ENCODE measurements at places on chromosomes 11 and 22.

GRCh38 chr11:34632105-34632791 lies 11.4 kb downstream of the EHF start:
- DNase-seq: no peak

DNA sequence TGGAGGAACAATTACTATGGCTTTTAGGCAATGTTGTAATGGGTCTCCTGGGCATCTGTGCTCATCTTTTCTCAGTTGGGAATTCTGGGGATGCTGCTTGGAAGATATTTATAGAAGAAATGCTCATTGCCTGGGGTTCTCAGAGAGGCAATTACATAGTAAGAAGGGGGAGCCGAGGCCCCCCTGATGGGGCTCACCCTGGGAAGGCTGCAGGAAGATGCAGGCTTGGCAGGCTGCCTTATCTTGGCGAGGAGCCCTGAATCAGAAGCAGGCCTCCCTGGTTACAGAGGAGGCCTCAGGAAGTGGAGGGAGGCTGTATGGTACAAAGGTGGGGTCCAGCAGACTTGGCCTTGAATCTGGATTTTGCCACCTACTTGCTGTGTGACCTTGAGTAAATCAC lies 60.6 kb upstream of the CRYBB3 start:
- no peak for DNase-seq

DNA sequence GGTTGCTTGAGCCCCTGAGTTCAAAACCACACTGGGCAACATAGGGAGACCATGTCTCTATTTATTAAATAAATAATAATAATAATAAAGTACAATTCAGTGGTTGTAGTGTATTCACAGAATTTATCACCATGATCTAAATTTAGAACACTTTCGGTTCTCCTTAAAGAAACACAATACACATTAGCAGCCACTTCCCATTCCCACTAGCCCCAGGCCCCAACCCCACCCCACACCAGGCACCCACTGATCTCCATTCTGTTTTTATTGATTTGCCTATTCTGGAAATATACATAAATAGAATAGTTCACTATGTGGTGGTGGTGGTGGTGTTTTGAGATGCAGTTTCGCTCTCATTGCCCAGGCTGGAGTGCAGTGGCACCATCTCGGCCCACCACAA lies 45.7 kb downstream of the BCL2L13 start:
- no peak for DNase-seq

DNA sequence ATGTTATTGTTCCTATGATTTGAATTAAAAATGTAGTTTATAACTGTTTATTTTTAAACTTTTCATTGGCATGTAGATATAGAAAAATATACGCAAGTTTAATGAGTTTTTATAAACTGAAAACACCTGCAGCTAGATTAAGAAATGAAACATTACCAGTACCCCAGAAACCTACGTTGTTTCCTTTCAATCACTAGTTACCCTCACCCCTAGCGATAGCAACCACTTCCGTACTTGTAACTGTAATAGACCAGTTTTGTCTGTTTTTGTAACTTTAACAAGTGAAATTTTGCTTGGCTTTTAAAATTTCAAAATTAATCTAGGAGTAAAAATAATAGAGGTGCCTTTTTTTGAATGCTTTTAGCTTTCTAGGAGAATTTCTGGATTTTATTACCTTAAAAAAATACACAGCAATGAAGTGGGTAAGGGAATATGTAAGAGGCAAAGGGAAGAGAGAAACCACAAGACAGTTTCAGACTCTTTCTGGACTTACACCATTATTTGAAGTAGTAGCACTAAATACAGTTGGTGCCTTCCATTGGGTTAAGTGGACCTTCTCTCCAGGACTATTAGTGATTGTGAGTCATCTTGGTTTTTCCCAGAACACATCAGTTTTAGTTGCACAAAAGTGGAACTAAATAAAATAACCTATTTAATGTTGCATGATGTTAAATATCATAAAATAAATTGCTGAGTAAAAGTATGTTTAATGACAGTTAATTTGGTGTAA lies 18.7 kb upstream of the NAT10 start:
- no peak for DNase-seq

DNA sequence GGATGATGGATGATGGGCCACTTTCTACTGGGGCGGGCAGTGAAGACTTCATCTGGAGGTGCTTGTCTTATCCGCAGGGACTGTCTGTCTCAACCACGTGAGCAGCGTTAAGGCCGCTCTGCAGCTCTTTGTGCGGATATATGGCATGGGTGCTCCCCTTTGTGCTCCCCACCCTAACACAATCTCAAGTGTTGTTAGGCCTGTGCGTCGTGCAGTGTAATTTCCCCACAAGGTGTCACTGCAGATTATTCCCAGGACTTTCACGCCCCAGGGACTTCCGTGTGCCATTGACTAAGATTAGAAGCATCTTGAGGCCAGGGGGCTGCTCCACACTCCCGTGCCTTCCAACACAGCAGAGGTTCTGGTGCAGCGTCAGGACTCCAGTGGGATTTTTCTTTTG lies 65.3 kb downstream of the TBC1D22A start:
- DNase-seq: no peak

GRCh38 chr11:123083623-123084029 lies 21.7 kb upstream of the HSPA8 start:
- peak; percentile 86 for DNase-seq

DNA sequence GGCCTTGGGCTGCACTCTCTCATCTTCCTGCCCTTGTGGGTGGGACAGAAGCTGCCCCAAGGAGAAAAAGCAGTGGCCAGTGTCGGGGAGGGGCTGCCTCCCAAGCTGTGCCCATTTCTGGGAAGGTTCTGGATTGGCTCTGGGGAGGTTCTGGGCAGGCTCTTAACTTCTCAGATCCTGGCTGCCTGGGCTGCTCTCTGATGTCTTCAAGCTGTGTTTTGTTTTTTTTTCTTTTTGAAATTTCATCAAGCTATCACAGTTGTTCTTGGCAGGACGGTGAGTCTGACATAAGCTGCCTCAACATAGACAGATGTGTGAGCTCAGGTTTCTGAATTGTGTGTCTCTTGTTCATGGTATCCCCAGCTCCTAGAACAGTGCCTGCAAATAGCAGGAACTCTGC lies 1032.0 kb downstream of the BRD1 start:
- no peak for DNase-seq

DNA sequence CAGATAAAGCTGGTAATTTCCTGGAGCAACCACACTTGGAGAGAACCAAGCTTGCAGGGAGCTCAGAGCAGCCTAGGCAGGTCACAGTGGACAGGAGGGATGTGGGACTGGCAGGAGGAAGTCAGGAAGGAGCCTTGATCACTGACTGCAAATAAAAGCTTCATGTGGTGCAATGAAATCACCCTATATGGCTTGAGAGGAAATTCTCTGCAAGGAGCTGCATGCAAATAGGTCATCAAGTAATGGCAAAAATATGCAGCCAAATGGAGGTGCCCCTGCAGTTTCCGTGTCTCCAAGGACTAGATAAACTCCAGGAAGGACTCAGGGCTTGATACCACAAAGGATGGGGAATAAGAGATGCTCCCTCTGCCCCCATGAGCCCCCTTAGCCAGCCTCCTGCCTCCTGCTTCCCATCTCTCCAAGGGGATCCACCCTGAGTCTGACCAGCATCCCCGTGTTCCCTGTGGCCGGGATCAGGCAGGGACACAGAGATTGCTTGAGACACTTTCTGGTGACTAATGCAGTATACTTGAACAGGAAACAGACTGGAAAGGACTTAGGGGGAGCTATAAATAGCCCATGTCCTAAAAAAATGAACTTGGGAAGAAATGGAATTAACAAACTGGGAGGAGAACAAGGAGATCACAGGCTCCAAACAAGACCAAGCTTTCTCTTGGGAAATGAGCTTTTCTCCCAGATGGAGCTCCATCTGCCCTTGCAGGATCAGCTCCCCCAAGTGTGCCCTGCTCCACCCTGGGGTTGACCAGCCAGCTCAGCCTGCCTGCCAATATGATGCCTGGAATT lies 23.9 kb upstream of the MICAL2 start:
- peak; percentile 89 for DNase-seq

GRCh38 chr22:44023404-44024287 lies 456 bp upstream of the PARVB start:
- DNase-seq: no peak

DNA sequence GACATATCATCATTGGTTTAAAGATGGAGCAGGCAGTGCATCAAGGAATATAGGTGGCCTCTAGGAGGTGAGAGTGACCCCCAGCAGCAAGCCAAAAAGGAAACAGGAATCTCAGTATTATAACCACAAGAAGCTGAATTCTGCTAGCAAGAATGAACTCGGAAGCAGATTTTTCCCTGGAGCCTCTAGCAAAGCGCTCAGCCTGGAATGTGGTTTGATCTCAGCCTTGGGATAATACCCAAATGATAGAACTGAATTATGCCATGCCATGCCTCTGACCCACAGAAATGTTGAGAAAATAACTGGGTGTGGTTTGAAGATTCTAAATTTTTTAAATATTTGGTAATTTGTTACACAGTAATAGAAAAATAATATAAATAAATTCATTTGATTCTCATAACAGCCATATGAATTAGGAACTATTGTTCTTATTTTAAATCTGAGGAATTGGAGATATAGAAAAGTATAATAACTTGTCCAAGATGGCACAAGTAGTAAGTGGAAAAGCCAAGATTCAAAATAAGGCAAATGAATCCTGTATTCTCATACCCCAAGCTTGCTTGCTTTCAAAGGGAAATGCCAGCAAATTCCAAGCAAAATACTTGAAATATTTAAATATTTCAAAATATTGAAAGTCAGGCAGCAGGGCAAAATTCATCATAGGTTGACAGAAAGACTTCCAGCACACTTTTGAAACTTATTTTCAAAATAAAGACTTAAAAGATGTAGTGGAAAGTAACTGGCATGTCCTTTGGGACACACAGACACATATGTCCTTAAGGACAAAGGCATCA lies 567.4 kb downstream of the KCNA4 start:
- DNase-seq: no peak

DNA sequence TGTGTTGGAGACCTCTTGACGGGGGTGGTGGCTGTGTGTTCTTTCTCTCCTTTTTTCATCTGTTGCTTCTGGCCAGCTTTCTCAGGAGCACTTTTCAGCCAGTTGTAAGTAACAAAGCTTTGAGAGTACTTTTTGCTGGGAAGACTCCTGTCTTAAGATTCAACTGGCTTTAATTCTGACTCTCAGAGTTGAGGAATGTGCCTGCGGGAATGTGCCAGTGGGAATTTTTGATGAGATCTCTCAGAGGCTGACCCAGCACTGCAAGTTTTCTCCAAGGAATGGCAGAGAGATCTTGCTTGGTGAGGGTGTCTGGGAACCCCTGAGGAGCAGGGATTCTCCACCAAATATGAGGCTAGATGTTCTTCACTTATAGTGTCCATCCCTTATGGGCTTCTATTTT lies 91.6 kb upstream of the OR9Q1 start:
- DNase-seq: no peak

DNA sequence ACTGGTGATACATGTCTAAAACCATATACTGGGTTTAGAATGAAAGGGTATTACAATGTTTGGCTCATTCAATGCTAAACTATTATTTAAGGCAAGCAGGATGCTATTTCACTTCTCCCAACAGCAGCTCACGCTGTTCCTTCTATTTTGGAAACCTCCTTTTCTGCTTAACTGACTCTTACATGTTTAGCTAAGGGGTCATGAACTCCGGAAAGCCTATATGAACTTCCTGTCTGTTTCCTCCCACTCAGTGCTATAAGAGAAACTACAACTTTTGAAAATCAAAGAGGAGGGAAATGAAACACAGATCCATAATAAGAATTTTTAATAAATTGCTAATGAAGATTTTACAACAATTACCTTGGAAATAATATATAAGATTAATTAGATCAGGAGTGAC lies 30.9 kb downstream of the SLC36A4 start:
- no peak for DNase-seq

- no peak for DNase-seq
Measured at GRCh38 chr11:133892126-133892525, 46.8 kb upstream of the SPATA19 start.

DNA sequence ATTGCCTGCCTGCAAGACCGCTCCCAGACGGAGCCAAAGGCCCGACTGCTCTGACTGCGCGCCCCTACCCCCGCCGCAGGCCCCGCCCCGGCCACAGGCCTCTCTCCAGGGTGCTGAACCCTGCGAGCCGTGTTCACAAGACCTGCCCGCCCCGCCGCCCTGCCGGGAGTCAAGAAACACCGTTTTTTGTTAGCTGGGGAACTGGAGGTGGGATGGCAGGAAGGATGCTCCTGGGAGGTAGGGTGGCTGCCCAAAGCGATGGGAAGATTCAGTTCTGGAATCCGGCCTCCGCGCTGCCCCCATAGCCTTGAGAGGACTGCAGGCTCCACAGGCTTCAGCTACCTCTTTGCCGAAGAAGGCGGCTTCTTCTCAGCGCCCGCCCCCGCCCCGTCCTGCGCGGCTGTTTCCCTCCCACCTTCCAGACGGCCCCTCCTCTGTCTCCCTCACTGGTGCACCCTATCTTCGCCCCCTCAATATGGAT lies 2.7 kb upstream of the PDE2A start:
- no peak for DNase-seq

GRCh38 chr22:27011133-27011532 lies 353.7 kb downstream of the MIAT start:
- no peak for DNase-seq

DNA sequence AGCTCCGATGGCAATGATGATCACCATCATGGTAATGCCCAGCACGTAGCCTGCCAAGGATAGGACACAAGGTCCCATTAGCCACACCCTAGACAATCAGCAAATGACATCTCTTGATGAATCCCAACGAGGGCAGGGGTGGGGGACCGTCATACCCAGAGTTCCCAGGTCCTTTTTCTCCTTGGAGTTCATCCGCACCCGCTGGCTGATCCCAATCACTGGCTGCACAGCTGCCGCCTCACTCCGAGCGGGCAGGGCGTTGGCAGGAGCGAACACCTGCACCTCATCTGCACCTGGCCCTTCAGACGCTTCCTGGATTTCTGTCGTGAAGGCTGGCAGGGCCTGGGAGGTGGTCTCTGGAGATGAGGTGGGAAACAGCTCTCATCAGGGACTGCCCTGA lies 2.9 kb downstream of the PIK3IP1 start:
- no peak for DNase-seq

- DNase-seq: no peak
Measured at GRCh38 chr22:22687638-22688500, 43.5 kb downstream of the GGTLC2 start.

- DNase-seq: no peak
Measured at GRCh38 chr11:815675-816432, 2.9 kb upstream of the PNPLA2 start.

- no peak for DNase-seq
Measured at GRCh38 chr11:92362989-92363388, 138.4 kb downstream of the FAT3 start.

GRCh38 chr11:45384711-45385241 lies 98.6 kb upstream of the SYT13 start:
- no peak for DNase-seq

- DNase-seq: no peak
Measured at GRCh38 chr11:126054882-126055281, 7.8 kb downstream of the CDON start.

DNA sequence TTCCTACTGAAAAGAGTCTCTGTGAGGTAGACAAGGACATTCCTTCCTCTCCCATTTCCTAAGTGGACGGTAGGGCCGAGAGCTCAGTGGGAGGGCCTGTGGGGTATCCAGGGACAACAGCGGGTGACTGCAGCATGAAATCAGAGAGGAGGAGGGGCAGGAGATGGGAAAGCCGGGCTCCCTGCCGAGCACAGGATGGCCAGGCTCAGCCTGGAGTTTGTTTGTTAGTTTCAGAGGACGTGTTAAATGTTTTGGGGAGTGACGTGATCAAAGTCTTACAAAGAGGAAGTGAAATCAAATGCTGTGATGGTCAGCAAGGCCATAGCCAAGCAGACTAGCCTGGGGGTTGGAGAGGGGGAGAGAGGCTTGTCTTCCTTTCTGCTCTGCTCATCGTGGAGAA lies 152.7 kb downstream of the ADAMTS15 start:
- DNase-seq: peak; percentile 58

Measured in fibroblast of skin of left biceps (primary cell).